Activated naive CD8-positive, alpha-beta T cell treated with anti-CD3 and anti-CD28 coated beads, Interleukin-2, amount 50 U/mL, for 16 hours (primary cell): ENCODE measurements at places on chromosomes 1 and 21.
A peak's percentile ranks its signal among the peaks of the same experiment; 100 is the strongest.

GRCh38 chr1:225635649-225636048 is 17.3 kb downstream of the ENAH start:
- no peak for DNase-seq

DNA sequence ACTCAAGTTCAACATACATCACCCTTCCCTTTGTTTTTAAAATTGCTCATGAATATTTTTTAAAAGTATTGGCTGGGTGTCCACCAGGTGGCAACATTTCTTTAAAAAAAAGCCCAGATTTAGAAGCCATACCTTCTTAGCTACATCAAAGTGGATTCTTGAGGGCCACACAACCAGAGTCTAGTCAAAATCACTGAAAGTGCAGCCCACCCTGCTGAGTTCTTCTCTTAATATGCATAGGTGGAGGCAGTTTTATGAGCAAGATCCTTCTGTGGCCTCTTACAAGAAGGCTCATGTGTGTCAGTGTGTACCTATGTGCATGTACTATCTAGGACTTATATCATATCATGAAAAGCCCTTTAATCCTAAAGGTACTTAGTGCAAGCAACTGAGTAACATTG is 16.9 kb upstream of the GNG12 start:
- no peak for DNase-seq

- DNase-seq = no peak
Measured at GRCh38 chr1:58839147-58839795, 55.4 kb upstream of the JUN start.

DNA sequence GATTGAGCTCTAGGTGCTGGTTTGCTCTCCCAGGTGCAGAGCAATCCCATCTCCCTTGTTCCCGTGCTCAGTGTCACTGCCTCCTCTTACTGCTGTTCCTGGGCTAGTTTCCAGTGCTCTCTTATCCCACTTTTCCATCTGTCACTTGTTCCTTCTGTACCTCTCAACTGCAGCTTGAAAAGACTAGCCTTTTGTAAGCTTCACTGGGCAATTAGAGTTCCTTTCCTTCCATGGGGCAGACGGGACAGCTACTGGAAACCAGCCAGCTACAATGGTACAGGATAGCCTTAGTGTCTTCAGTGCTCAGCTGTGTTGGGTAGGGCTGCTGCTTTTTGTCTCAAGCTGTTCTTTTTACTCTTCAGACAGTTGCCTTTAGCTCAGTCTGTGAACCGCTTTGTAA is 31.6 kb downstream of the AGT start:
- DNase-seq = no peak

GRCh38 chr1:44472620-44473525 is 67.8 kb downstream of the RNF220 start:
- DNase-seq = no peak

GRCh38 chr1:115529216-115529897 is 112.4 kb upstream of the VANGL1 start:
- DNase-seq = no peak

DNA sequence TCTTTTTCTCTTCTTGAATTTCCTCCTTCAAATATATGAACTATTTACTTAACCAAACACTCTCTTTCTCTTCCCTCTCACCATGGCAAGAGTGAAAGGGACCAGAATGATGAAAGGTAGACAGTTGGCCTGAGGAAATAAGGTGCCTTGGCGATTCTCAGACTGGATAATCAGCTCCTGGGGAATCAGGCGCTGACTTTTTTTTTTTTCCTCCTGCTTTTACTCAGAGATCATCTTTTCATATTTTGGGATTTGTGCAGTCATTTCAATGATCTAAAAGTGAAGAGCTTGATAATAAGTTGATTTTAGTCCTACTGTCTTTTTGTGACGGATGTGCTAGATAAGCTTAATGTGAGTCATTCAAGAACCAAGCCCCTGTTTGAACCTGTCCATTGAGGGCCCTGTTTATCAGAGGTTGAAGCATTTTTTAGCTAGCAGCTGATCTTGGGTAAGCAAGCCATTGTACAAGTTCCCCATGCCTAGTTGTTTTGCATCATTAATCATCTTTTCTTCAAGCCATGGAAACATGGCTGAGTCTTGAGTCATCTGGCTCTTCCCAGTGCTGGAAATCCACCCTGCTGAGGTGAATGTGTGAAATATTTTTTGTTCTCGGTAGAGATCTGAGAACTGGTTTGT is 40.8 kb downstream of the ITSN1 start:
- no peak for DNase-seq

- no peak for DNase-seq
Measured at GRCh38 chr1:25219661-25220251, 12.5 kb downstream of the SYF2 start.

GRCh38 chr1:50481142-50481736 is 58.0 kb upstream of the DMRTA2 start:
- no peak for DNase-seq

DNA sequence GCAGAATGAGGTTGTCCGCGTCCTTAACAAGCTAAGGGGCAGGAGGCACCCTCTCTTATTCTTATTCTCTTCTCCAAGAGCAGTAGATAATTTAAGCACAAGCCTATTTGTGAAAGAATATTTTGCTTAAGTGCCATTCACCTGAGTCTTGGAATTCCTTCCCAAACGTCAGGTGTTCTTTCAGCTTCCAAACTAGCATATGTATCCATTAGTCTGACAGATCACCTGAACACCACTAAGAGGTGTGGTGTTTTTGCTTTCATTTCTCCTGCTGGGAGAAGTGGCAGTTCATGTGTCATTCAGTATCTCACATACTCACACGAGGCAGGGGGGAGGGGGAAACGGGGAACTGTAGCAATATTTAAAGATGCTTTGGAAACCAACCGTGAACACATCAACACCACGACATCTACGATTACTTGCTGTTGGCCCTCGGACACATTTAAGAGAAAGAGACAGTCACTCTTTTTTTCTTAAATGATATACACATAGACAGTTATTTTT is 45.5 kb upstream of the RBM15 start:
- DNase-seq = no peak

DNA sequence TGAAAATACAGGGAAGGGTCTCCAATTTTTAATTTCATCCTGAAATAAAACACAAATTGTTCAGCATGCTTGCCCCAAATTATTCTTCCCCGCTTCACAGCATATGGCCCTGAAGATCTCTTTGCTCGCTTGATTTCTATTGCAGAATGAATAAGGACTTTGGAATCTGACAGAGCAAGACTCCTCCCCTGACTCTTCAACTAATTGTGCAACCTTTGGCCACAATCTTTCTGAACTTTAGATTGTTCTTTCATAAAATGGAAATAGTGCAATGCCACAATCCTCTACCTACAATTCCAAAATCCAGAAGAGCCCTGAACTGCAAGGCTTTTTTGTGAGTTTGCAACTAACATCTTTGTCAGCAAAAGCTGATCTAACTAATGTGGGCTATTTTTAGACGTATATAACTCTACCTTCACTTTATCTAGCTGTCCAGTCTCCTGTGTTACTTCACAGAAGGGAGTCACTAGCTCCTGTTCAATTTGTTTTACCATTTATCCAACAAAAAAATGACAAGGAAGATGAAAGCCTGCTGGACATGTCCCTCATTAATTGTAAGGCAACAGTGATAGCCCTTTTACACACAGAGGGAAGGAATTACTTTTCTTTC is 13.4 kb downstream of the RNASEL start:
- no peak for DNase-seq

- no peak for DNase-seq
Measured at GRCh38 chr1:103516693-103517092, 8.8 kb upstream of the RNPC3 start.

DNA sequence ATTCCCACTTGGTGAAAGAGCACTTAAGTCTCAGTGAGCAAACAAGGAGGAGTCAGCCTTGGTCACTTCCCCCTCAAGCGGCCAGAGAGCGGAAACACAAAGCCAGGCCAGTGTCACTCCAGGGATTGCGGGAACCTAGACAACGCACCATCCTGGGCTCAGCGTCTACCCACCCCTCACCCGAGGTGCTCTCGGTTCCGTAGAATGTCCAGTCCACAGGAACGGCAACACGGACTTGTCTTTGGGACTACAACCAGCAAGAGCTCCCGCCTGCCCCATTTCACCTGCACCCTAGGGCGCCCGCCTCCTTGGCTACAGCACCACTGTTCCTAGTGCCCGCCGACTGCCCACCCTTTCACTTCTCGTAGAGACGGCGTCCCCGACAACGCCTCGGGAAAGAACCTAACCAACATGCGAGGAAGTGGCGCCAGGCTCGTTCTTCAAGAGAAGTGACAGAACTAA is 509 bp downstream of the GDAP2 start:
- DNase-seq = peak; percentile 1

DNA sequence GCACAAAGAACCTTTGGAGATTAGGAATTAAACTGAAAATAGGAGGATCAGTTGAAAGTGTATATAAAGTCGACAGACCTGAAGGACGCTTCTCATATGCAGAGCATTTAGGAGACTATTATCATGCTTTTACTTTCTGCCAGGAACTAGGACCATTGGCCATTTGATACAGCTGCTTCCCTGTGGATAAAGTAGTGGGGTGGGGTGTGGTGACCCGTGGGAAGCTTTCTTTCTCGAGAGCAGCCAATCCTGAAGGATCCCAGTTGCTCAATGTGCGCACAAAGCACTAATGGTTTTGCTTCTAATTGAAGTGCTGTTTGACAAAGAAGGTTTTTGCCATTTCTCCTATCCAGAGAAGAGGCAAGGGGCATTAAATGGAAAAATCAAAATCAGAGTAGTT is 14.9 kb upstream of the CD55 start:
- DNase-seq = no peak

- DNase-seq = no peak
Measured at GRCh38 chr1:223394242-223394641, 1.0 kb downstream of the CCDC185 start.

DNA sequence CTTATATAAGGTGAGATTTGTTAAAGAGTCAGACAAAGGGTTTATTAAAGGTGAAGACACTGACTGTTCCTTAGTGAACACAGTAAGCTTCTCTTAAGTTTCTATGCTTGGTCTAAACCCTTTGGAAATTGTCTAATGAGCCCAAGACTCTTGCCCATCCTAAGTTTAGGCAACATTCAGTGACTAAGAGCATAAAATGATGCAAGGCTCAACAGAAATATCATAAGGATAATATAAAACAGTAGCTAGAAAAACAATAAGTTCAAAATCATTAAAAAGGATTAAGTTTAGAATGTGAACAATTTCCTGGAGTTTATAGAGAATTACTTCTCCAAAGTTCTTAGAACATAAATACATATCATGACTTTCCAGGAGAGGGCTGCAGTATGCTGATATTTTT is 108.9 kb upstream of the PDC start:
- no peak for DNase-seq

- no peak for DNase-seq
Measured at GRCh38 chr1:156538711-156539440, 33.5 kb downstream of the IQGAP3 start.

DNA sequence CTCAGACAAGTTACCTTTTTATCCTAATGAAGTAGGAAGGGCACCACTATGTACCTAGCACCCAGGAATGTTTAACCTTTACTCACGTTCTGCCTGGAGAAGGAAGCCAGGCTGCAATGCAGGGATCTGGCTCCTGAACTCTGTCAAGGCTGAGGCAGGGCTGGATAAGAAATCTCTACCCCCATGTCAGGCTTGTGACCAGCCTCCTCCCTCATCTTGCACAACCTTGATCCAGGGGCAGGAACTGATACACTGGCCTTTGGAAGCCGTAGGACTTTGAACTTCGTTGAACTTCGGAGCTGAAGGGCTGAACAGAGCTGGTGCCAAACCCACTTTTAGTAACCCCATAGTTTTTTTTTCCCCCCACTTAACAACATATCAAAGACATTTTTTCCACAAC is 8.0 kb upstream of the AKR1A1 start:
- no peak for DNase-seq

- no peak for DNase-seq
Measured at GRCh38 chr21:42266971-42267556, 48.1 kb downstream of the ABCG1 start.

DNA sequence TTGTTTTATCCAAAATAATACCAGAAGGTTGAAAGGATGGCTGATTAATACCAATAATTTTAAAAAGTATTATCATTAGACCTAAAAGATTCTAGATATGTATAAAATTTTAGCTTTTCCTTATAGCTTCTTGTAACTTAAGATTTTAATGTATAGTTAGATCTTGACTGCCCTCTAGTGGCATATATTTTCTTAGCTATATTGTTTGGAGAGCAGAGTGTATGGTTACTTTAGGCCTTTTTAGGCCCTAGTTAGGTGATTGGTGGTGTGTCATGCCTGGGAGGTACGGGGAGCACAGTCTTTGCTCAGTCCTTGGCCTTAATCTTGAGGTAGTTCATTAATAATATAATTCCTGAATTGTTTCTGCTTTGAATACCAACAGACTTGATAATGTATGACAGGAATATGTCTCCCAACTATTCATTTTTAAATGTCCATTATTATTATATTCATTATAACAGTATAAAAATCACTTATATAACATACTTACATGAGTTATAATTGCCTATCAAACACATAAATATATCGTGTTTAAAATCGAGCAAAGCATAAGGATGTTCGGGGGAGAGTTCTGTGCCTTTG is 328.4 kb downstream of the ZP4 start:
- DNase-seq = no peak

DNA sequence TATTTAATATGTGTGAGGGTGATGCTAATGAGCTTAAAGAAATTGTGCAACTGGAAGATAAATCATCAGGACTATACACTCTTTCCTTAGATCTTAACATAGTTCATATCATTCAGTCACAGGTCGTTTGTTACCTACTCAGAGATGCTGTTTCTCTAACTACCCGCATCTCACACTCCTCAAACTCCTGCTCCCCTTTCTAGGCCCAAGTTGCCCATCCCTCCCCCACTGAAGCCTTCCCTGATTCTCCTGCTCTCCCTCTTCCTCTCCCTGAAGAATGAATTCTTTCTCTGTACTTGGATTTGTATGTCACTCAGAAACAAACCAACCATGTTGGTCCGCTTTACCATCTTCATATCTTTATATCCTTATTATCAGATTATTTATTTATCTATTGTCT is 9.1 kb downstream of the SH3GLB1 start:
- DNase-seq = no peak

GRCh38 chr1:214289574-214290272 is 8.8 kb downstream of the SMYD2 start:
- no peak for DNase-seq

DNA sequence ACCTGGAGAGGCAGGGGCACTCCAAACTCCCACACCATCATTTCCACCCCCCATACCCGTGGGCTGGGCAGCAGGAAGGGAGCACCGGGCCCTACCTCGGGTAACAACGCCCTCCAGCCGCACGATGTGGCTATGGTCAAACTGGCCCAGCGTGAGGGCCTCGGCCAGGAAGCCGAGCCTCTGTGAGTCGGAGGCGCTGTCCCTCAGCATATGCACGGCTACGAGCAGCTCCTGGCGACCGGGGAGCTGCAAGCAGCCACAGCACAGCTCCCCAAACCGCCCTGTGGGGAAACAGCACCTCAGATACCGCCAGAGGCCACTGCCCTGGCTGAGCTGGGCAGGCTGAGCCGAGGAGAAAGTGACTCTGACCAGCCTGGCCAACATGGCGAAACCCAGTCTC is 29.2 kb downstream of the CDCA8 start:
- no peak for DNase-seq

DNA sequence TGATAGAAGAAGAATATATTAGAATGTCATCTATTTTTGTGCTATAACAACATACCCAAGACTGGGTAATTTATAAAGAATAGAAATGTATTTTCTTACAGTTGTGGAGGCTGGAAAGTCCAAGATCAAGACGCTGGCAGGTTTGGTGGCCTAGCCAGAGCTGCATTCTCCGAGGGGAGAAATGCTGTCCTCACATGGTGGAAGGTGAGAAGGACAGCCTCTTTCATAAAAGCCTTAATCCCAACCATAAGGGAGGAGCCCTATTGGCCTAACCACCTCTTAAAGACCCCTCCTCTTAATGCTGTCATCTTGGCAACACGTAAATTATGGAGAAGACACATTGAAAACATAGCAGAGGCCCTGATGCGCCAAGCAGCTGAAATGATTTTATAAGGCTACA is 60.1 kb upstream of the KAZN start:
- DNase-seq = no peak
